ENCODE measurements at places on chromosomes 12 and 14. TPM values are rescaled to one million over a fixed set of nuclear protein-coding genes. Genes with fewer than 3 reads are reported as not detected.

DNA sequence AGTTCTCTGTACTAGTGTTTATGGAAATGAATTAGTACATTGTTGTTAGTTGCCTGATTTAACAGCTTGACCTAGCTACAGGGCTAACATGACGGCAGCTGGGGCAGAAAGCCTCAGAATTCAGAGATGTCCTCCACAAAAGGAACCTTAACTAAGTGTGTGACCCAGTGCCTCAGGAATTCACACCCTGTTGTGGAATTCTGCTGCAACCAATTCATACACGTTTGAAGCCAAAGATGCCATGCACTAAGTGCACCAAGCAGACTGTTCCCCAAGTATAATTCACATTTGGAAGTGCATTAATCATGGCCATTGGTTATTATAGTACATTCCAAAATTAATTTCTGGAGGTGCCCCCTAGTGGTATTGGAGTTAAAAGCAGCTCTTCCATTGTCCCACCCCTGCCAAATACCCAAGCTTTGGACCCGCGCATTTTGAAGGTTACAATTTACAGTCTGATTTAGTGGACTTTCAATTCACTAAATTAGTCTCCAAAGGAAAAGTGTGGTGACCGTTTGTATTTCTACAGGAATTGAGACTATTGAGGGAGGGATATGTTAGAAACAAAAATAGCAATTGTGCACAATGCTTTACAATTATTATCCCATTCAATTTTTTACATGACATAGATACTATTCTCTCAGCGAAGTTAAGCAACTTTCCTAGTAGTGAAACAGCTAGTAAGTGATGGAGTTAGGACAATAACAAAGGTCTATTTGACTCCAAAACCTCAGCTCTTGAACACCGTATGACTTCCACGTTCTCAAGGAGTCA is 85.9 kb downstream of the PAX9 start:
- no peak overlapping the region for H3K27ac ChIP-seq
- no peaks in the 10 kb centered on the region for H3K36me3 ChIP-seq
- no peak for DNase-seq

DNA sequence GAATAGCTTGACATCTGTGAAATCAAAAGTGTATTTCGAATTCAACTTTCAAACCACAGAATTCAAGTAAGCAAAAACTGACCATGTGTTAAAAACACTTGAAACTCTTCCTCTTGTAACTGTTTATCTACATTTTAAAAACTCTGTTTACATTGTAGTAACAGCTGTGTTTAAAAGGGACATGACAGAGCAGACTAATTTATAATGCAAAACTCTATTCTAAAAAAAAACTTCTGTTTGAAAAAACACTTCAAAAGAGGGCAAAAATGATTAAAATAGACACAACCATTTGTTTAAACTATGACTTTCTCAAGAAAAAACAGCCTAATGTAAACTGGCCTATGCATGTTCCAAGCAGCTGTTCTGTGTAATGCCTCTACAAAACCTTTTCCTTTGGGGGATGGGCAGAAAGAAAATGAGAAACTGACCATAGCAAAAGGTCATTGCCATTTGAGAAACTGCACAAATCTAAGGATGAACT is 149.1 kb upstream of the HMGA2 start:
- DNase-seq: no peak
- no peaks in the 10 kb centered on the region for H3K4me1 ChIP-seq

ATP5F1B gene
- total RNA-seq: 338 TPM

DNA sequence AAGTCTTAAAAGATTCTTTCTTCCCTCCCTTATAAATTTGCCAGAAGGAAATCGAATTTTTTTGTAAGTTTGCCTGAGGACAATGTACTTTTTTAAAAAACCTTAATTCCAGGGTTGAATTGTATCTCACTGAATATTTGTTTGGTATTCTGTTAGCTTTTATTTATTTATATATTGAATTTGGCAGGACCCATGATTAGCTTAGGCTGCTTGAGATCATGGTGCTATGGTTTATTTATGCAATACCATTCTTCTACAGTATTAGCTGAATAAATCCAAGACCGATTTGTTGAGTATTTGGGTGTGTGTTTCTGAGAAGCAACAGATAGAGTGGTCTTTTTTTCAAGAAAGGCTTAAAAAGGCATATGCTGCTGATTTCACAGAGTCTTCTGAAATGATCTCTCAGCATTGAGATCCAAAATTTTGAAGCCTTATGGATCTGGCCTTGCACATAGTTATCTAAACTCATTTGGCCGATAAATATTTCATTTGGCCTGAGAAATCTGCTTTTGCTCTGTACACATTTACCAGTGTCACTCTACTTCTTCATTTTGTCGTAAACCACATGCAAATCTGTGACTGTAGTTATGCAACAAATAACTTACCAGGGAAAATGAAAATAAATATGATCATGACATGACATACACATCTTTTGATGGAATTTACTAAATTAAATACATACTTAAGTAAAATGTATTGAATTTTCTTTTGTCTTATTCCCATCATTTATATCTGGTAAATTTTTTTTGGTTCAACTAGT is 265.8 kb upstream of the FLRT2 start:
- no peaks in the 10 kb centered on the region for H3K36me3 ChIP-seq
- H3K27ac ChIP-seq: no peak overlapping the region
- no peaks in the 10 kb centered on the region for H3K4me1 ChIP-seq

- H3K4me1 ChIP-seq: no peaks in the 10 kb centered on the region
- H3K27me3 ChIP-seq: no peaks in the 10 kb centered on the region
- no peak for DNase-seq
- H3K36me3 ChIP-seq: peaks cover 24% of the 10 kb centered on the region
- H3K4me3 ChIP-seq: no peak overlapping the region
- H3K27ac ChIP-seq: no peak overlapping the region
These were observed 3.5 kb downstream of the SLC35E3 start for GRCh38 chr12:68749443-68749842.

- peaks cover 11% of the 10 kb centered on the region for H3K4me1 ChIP-seq
- peaks cover 12% of the 10 kb centered on the region for H3K36me3 ChIP-seq
- no peak overlapping the region for H3K4me3 ChIP-seq
- H3K27me3 ChIP-seq: no peaks in the 10 kb centered on the region
- DNase-seq: no peak
These were observed 5.6 kb downstream of the RIC8B start for GRCh38 chr12:106780010-106780631.

- DNase-seq: no peak
- peaks cover 34% of the 10 kb centered on the region for H3K4me1 ChIP-seq
- no peaks in the 10 kb centered on the region for H3K27me3 ChIP-seq
- no peak overlapping the region for H3K4me3 ChIP-seq
- H3K27ac ChIP-seq: no peak overlapping the region
These were observed 6.1 kb downstream of the PELI2 start for GRCh38 chr14:56124327-56124726.

GRCh38 chr14:63182968-63183367 is 21.3 kb upstream of the RHOJ start:
- no peaks in the 10 kb centered on the region for H3K4me1 ChIP-seq
- H3K36me3 ChIP-seq: no peaks in the 10 kb centered on the region
- H3K27me3 ChIP-seq: no peaks in the 10 kb centered on the region
- no peak overlapping the region for H3K27ac ChIP-seq
- DNase-seq: no peak

DNA sequence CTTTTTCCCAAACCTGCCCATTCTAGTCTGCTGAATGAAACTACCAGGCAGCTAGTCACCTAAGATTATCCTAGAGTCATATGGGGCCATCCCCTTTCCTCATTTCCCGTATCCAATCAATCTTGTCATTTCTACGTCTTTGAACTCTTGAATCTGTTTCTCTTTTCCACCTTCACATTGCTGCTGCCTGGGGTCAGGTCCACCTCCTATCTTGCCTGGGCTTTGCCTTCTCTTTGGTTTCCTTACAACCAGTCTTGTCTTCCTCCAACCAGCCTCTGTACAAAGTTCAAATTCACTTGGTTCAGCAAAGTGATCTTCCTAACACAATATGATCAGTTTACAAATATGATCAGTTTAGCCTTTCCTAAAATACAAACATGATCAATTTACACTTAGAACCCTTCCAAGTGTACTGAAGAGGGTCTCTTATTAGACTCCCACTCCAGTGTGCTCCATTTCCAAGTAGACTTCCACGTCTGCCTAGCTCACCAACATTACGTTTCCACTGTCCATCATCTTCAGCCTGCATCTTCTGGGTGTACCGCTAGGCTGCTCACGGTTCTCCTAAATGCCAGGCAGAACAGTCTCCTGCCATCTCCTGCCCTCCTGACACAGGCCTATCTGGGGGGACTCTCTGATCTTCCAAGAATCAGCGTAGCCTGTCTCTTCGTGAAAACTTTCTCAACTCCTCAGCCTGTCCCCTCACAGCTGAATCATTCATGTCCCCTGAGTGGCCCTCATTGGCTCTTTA is 4.1 kb upstream of the ACVR1B start:
- no peaks in the 10 kb centered on the region for H3K27me3 ChIP-seq
- H3K4me1 ChIP-seq: no peaks in the 10 kb centered on the region
- no peak overlapping the region for H3K4me3 ChIP-seq
- H3K36me3 ChIP-seq: no peaks in the 10 kb centered on the region
- H3K27ac ChIP-seq: no peak overlapping the region

- no peak overlapping the region for H3K27ac ChIP-seq
- no peak overlapping the region for H3K4me3 ChIP-seq
- H3K27me3 ChIP-seq: no peaks in the 10 kb centered on the region
These were observed 14.4 kb upstream of the VRTN start for GRCh38 chr14:74333909-74334308.

- H3K4me3 ChIP-seq: no peak overlapping the region
- no peaks in the 10 kb centered on the region for H3K4me1 ChIP-seq
- no peaks in the 10 kb centered on the region for H3K36me3 ChIP-seq
- H3K27me3 ChIP-seq: no peaks in the 10 kb centered on the region
These were observed 4.4 kb upstream of the ARHGAP5 start for GRCh38 chr14:32072676-32073075.

DNA sequence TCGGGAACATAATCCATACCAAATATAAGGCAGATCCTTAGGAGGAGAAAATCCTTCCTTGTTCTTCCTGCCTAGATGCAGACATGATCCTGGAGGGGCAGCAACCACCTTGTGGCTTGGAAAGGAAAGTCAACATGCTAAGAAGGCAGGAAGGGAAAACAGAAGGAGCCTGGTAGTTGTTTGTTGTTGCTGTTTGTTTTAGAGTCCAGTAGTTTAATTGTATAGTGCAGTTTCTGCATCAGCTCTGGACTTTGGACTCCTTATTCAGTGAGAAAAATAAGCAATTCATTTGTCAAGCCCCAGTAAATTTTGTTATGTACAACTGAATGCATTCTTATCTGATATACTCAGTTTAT is 45.7 kb upstream of the APPL2 start:
- no peak for DNase-seq
- H3K36me3 ChIP-seq: no peaks in the 10 kb centered on the region
- H3K4me1 ChIP-seq: no peaks in the 10 kb centered on the region
- H3K4me3 ChIP-seq: no peak overlapping the region
- H3K27me3 ChIP-seq: peaks cover 14% of the 10 kb centered on the region
- H3K27ac ChIP-seq: no peak overlapping the region

DNA sequence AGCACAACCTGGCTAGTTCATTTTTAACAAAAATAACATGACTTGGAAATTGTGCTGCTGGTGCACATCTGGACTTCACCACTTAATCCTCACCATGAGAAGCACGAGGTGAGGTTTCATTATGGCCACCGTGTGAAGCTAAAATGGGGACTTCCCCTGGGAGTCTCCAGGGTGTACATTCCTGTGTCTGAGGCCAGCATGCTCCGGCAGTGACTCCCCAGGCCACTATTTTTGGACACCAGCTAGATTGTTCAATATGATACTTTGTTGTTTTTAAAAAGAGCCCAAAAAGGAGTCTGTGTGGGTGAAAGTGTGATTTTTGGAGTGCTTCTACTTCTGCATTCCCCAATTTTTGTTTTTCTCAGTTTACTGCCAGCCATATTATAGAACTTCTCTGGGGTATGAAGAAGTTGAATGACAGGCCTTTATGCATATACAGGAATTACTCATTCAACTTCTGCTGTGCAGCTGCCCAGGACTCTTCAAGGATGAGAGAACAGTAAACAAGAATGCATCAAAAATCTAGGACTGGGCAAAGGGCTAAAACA is 16.9 kb upstream of the AICDA start:
- H3K4me3 ChIP-seq: no peak overlapping the region
- H3K27me3 ChIP-seq: no peaks in the 10 kb centered on the region
- no peak for DNase-seq
- H3K4me1 ChIP-seq: no peaks in the 10 kb centered on the region

ARMH4 gene
- total RNA-seq: 2.3 TPM

GNB3 gene
- total RNA-seq: 0.32 TPM

RNASE3 gene
- not detected for total RNA-seq

- peaks cover 7% of the 10 kb centered on the region for H3K4me1 ChIP-seq
- no peaks in the 10 kb centered on the region for H3K36me3 ChIP-seq
- no peak overlapping the region for H3K27ac ChIP-seq
These were observed 16.2 kb upstream of the PLEKHG3 start for GRCh38 chr14:64688031-64688430.

- H3K4me3 ChIP-seq: no peak overlapping the region
- H3K27ac ChIP-seq: no peak overlapping the region
- no peaks in the 10 kb centered on the region for H3K36me3 ChIP-seq
These were observed 13.5 kb downstream of the TBPL2 start for GRCh38 chr14:55426891-55427290.

GRCh38 chr12:94909663-94910062 is 93.8 kb downstream of the NDUFA12 start:
- no peaks in the 10 kb centered on the region for H3K36me3 ChIP-seq
- no peak for DNase-seq
- H3K4me1 ChIP-seq: no peaks in the 10 kb centered on the region
- no peak overlapping the region for H3K27ac ChIP-seq
- H3K27me3 ChIP-seq: no peaks in the 10 kb centered on the region

GRCh38 chr14:86334355-86334754 is 804.4 kb downstream of the FLRT2 start:
- no peaks in the 10 kb centered on the region for H3K27me3 ChIP-seq
- DNase-seq: no peak
- H3K27ac ChIP-seq: no peak overlapping the region
- H3K4me3 ChIP-seq: no peak overlapping the region
- no peaks in the 10 kb centered on the region for H3K36me3 ChIP-seq

- peak within 1 kb of the TSS; percentile 54 for H3K4me3 ChIP-seq
- peak; percentile 93 for DNase-seq
- H3K36me3 ChIP-seq: no peaks in the 10 kb centered on the region
- peaks cover 9% of the 10 kb centered on the region for H3K27me3 ChIP-seq
These were observed at the start of gene GPRC5A for GRCh38 chr12:12891080-12891880. TSS of gene GPRC5A (plus strand) at chr12:12891562. CDS start at chr12:12908250, 16,688 bp downstream.

DNA sequence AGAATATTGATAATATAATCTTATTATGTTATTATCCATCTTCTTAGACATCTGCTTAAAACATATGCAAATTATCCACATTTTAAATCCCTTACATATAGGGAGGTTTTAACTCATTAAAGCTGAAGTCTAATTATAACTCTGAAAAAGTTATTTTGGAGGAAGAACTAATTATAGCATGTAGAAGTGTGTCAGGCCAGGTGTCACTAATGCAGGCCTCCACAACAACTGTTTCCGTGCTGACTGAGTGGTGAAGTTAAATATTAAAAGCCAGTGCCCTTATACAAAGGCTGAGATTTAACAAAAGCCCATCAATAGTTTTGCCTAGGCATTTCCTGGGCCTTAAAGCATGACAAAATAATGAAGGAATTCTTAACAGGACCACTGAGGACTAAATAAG is 157.4 kb downstream of the LRRK2 start:
- no peak overlapping the region for H3K27ac ChIP-seq
- no peaks in the 10 kb centered on the region for H3K27me3 ChIP-seq
- H3K36me3 ChIP-seq: no peaks in the 10 kb centered on the region
- DNase-seq: no peak

GRCh38 chr12:65305346-65305950 is 27.0 kb downstream of the MSRB3 start:
- H3K27me3 ChIP-seq: no peaks in the 10 kb centered on the region
- peaks cover 10% of the 10 kb centered on the region for H3K4me1 ChIP-seq
- H3K4me3 ChIP-seq: no peak overlapping the region
- no peak for DNase-seq
- no peak overlapping the region for H3K27ac ChIP-seq

PRDM4 gene
- total RNA-seq: 25.9 TPM

- H3K4me3 ChIP-seq: peak overlapping the region; percentile 33
- H3K27ac ChIP-seq: no peak overlapping the region
- no peaks in the 10 kb centered on the region for H3K4me1 ChIP-seq
- DNase-seq: no peak
- H3K27me3 ChIP-seq: peaks cover 31% of the 10 kb centered on the region
These were observed 176.6 kb upstream of the CDKN3 start for GRCh38 chr14:54220071-54220703.
